Mucosa of descending colon (tissue), 3 donors: ENCODE measurements at places on chromosomes 7 and 10. TPM values are rescaled to one million over a fixed set of nuclear protein-coding genes. Genes with fewer than 3 reads are reported as not detected.

DNA sequence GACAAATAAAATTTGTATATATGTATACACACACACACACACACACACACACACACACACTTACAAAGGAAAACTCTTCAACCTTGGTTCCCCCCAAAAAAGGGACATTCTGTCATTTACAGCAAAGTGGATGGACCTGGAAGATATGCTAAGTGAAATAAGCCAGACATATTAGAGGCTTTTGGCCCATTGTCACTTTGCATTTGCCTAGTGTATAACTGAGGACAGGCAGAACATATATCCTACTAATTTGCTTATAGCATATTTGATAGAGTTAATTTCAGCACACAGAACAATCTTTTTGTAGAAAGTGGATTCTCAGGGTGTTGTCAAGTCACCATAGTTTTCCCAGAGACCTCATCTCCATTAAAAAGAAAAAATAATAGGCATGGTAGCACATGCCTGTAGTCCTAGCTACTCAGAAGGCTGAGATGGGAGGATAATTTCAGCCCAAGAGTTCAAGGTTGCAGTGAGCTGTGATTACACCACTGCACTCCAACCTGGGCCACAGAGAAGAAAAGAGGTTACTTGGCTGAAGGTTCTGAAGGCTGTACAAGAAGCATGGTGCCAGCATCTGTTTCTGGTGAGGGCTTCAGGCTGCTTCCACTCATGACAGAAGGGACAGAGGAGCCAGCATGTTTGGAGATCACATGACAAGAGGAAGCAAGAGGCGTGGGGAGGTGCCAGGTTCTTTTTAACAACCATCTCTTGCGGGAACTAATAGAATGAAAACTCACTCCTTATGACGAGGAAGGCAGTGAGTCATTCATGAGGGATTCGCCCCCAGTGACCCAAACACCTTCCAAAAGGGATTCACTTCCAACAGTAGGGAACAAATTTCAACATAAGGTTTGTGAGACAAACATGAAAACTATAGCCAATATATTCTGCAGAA is 135.6 kb downstream of the TMEM168 start:
- DNase-seq, result no peak

The HILPDA gene
- total RNA-seq, result 9.8 TPM

GRCh38 chr7:29120955-29121354 is 25.4 kb downstream of the CPVL start:
- DNase-seq, result no peak

The FERD3L gene
- total RNA-seq, result not detected

The CFTR gene
- 176 TPM for total RNA-seq

DNA sequence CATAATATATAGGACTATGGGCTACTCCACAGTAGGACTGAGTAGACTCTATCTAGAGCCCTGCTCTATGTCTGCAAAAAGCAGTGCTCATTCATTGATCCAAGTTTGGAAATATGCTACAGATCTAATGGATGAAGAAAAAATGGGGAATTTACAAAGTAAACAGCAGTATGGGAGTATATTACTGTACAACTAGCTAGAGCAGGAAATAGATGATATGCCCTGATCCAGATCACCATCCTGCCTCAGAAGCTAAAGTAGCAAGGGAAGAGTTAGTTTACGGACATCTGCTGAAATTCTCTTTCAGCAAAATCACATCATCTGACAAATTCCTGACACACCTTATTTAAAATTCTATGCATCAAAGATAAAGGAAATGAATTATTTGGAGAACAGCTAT is 168.2 kb upstream of the SEMA3A start:
- no peak for DNase-seq

GRCh38 chr10:118310822-118311221 is 31.3 kb downstream of the FAM204A start:
- no peak for DNase-seq

The C10orf90 gene
- total RNA-seq, result not detected

The SPDYE9 gene
- total RNA-seq, result not detected
